ENCODE measurements at places on chromosomes 4 and X.

DNA sequence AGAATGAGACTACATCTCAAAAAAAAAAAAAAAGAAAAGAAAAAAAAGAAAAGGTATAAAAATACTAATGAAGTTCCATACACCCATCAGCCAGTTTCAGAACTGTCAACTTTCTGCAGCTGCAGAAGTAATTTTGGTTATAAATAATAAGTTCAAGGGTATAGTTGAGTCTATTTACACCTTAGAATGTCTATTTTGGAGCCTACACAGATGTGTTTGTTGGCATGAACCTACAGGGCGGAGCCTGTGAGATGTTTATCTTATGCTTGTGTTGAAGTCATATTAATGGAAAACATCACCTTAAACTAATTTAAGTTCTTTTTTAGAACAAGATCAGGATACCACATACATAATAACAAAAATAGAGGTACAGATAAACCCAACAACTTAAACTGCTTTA, 85.8 kb downstream of the RAPGEF2 start:
- DNase-seq, result no peak

DNA sequence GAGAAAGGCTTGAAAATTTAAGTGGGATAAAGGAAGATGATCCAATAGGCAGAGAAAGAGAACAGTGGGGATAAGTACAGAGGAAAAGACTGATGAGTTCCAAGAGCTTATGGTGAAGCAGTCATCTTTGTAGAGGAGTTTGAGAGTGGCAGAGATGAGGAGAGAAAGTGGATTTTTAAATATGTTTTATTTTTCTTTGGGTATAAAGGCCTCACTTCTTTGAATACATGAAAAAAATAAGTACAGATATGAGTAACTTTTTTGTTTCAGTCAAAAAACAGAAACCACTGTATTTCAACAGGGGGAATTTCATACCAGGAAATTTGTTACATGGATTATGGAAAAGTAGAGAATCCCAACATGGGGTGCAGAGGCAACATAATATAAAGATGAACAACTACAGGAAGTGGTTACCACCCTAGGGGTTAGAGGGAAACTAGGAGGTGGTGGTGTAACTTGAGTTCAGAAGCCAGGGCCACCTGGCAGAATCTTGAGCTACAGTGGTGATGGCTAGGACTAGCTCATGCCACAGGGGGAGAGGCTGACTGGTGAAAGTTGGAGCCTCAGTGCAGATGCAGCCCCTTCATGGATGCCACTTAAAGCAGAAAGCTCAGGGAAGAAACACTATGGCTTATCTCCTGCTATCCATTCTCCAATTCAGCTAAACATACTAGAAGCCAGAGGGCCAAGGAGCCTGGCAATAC, 3.4 kb upstream of the CYBB start:
- no peak for DNase-seq

- no peak for DNase-seq
Measured at GRCh38 chrX:153463556-153463955, 6.8 kb downstream of the HAUS7 start.

DNA sequence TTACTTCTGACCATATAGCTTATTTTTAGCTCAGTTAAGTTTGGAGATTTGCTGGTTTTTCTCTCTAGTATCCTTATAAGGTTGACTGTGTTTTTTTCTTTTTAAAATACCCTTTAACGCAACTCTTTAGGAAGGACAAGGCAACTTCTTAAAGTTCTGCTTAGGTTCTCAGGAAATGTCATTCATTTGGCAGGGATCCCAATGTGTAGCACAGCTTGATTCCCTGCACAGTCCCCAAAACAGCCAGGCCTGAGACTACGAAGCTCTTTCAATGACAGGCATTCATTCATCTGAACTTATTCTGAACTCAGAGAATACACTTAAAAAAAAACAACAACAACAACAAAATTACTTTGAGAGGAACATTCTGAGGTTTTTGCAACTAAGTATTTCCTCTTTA, 1765.8 kb downstream of the PCDH7 start:
- no peak for DNase-seq

DNA sequence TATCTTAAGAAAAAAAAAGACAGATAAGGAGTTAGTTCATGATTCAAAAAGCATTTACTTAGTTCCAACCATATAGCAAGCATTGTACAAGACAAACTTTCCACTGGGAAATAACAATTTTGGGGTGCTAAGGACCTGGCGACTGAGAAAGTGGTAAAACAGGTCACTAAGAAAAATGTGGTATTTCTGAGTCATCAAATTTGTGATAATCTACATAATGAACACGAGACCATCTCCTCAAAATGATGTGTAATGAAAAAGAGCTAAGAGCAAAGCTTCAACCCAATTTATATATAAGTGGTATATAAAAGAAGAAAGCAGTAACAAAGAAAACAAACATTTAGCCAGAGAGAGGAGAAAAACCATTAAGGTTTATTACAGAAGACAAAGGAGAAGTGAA, 72.3 kb downstream of the FBXW7 start:
- DNase-seq, result no peak

- DNase-seq, result no peak
Measured at GRCh38 chr4:85228264-85228663, 246.7 kb upstream of the ARHGAP24 start.

DNA sequence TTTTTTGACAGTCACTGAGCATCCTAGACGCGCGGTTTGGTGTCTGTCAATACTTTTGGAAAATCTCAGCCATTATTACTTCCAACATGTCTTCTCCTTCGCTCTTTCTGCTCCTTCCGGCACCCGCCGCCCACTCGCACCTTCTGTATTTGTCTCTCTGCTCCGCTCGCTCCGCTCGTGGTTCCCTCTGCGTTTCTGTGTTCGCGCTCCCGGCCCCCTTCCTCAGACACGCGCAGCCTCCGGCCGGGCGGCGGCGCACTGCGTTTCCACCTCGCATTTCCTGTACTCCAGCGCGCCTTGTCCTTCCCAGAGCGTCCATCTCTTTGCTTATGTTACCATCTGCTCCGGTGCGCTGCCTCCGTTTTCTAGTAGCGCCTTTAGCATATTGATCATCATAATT, 21.1 kb downstream of the PDE6B start:
- DNase-seq, result no peak

- no peak for DNase-seq
Measured at GRCh38 chrX:68203646-68204045, 229.6 kb downstream of the OPHN1 start.

- DNase-seq, result no peak
Measured at GRCh38 chr4:102663073-102663472, 97.7 kb downstream of the MANBA start.

GRCh38 chrX:21698272-21698671, 40.1 kb upstream of the KLHL34 start:
- DNase-seq, result no peak

- DNase-seq, result peak; percentile 48
Measured at GRCh38 chr4:106315476-106315967, 487 bp downstream of the TBCK start.

- DNase-seq, result no peak
Measured at GRCh38 chr4:158371158-158371557, 150.5 kb upstream of the RXFP1 start.

DNA sequence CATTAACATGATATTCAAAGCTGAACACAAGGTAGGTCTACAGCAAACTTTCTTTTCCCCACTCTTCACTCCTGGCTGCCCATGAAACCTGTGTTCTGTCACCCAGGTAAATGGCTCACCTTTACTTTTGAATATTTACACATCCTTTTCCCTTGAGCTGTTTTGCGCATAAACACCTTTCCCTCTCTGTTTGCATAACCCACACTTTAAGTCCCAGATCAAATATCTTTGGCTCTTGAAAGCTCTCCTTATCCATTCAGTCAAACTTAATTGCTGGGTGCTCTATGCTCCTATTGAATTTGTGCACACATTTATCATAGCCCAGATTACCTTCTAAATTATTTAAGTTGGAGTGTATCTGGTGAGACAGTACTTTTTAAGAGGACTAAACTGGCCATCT, 51.7 kb upstream of the ATP8A1 start:
- DNase-seq, result no peak

- no peak for DNase-seq
Measured at GRCh38 chrX:72340041-72340440, 34.3 kb upstream of the CITED1 start.

DNA sequence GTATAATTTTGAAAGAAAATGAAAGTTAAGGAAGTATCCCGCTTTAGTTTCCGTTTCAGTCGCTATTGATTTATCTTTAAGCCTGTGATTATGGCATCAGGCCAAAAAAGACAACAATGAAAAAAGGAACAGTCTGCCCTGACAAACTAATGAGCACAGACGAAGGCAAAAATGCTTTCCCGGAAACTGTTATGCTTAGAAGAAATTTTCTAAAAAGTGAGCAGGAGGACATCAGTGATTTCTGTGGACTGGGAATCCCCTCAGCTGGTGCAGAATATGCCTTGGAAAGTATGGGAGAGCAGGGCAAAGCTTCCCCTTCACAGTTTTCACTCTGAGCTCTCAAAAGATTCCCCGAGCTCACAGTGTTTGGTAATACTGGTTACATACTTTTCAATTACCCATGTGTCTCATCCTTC, 5.1 kb upstream of the CXCL10 start:
- peak; percentile 26 for DNase-seq

DNA sequence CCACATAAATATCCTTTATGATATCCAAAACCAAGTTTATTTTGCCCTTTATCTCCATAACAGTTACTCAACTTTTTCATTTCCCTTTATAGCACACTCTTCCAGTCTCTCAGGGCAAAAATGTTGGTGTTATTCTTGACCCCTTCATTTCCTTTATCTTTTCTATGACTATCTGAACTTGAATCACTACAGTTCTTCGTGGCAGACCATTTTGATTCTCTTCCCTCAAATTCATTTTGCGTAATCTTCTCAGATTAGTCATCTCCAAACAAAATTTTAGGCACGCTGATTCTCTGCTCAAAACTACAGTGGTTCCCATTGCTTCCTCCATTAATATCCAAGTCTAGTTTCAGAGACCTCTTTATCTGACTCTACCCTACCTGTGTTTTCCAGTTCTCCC, 26.1 kb downstream of the RUFY3 start:
- DNase-seq, result no peak

DNA sequence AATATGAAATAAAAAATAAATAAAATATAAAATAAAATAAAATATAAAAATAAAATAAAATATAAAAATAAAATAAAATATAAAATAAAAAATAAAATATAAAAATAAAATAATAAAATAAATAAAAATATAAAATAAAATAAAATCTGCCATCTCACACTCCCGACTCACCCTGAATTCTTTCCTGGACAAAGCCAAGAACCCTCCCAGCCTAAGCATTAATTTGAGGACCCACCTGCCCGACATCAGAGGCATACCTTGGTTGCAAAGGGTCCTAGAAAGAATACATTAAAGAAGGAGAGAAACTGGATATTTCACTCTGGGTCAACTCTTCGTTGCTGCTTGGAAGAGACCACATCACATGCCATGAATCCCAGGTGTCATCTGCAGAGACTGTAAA, 138.3 kb downstream of the CRLF2 start:
- DNase-seq, result no peak

GRCh38 chr4:6044276-6044675, 26.0 kb upstream of the C4orf50 start:
- DNase-seq, result no peak

GRCh38 chr4:5933116-5933515, 40.2 kb upstream of the CRMP1 start:
- DNase-seq, result no peak

- DNase-seq, result no peak
Measured at GRCh38 chrX:132532913-132533312, 44.1 kb upstream of the MBNL3 start.

GRCh38 chr4:145785391-145786008, 105.6 kb downstream of the C4orf51 start:
- DNase-seq, result no peak

GRCh38 chr4:184019076-184019475, 114.0 kb downstream of the STOX2 start:
- DNase-seq, result no peak

DNA sequence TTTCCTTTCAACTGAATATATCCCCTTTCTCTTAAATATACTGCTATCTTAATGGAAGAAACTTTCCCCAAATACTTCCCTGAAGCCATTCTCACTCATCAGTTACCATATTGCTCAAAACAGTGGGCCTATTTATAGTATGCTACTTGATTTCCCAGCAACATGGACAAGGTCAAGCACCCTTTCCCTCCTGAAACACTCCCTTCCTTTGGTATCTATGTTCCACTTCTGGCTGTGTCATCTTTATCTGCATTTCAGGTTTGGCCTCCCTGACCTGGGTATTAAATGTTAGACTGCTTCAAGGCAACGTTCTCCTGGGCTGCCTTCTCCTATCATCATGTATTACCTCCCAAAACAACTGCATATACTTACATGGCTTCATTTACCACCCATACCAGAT, 101.3 kb downstream of the ZAR1 start:
- DNase-seq, result no peak

- no peak for DNase-seq
Measured at GRCh38 chrX:22378296-22378695, 105.6 kb downstream of the CBLL2 start.

- DNase-seq, result no peak
Measured at GRCh38 chr4:31059753-31060522, 339.8 kb downstream of the PCDH7 start.

- DNase-seq, result no peak
Measured at GRCh38 chr4:56197387-56197786, 189.9 kb downstream of the AASDH start.

DNA sequence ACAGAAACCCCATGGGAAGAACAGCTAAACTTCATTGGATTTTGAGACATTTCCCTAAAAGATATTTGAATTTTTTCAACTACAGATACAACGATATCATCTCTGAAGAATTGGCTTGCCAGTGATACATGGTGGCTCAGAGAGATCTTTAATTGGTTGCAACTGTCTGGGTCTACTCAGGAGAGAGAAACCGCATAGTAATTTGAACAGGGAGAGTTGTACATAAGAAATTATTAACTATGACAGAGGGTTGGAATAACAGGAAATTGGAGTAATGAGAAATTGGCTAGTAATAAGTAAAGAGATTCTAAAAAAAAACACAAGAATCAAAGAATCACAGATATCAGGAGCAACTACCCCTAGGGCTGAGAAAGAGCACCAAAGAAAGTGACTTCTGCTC, 118.4 kb downstream of the KLHL13 start:
- no peak for DNase-seq

DNA sequence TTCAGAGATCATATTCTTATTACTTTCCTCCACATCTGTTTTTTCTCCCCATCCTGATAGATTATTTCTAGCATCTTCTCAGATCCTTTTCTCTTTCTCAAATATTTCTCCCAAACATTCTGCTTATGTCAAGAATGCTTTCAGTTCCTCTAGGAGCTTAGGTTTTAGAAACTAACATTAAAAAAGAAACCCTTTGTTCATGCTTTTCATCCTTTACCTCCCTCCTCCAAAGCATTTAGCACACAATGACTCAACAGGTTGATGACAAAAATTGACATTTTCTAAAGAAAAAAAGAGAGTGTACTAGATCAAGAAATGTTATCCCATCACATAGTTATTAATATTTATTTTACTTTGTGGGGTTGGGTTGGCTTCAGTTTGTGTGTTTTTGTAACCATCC, 16.5 kb upstream of the ALB start:
- DNase-seq, result no peak

DNA sequence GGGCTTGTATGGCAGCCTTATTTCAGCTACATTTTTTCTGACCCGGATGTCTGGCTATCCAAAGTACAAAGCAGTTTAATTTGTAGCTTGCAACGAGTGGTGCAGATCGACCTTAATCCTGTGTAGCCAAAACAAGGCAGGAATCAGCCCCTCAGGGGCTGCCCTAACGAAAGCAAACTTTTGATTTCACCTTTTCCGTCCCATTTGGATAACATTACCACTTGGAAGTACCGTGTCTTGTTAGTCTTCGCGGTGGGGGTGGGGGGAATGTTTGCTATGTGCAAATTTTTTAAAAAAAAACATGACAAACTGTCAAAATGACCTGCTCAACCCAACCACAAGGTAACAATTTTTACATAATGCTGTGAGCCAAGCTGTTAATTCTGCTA, 766 bp upstream of the DNAJB14 start:
- no peak for DNase-seq

All from central memory CD4-positive, alpha-beta T cell (primary cell).